Astrocyte (in vitro differentiated cells and primary cell): ENCODE measurements at places on chromosomes 1 and 21. TPM values are rescaled to one million over a fixed set of nuclear protein-coding genes. Genes with fewer than 3 reads are reported as not detected.

DNA sequence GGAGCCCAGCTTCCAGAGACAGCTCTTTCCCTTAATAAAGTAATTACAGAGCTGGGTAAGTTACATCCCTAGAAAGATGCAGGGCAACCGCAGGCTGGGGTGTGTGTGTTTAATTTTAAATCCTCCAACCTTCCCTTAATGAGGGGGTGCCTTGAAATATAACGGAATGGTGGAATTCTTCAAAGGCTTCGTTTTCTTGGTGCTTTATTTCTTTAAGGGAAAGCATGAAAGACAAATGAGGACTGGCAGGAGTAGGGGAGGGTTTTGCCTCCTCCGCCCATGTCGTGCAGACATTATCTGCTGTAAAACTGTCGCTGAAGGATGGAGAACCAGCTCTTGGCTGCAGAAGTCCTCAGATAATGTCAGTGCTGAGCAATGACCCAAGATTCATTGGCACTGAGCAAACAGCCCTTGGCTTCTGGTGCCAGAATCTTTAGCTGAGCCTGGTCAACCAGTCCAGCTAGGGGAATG, 15.5 kb downstream of the SLC6A17 start:
- DNase-seq = no peak

DNA sequence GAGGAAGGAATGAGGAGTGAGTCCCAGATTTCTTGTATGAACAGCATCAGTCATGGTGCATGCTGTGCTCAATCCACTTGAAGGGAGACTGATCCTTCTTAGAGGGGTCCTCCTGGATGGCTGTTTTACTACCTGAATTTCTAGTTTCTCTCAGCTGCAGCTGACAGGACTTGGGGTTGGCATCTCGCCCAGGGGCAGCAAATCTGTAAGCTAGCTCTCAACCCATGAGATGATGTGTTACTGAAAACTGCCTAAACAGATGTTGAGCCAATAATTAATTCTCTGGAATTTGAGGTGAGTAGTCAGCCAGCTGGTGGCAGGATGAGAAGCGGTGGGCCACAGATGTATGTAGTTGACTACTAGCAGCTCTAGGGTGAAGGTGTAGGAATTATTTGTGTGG, 19.6 kb downstream of the BACH1 start:
- peak; percentile 45 for DNase-seq

GRCh38 chr21:42764883-42765282, 111.5 kb downstream of the PDE9A start:
- no peak for DNase-seq

- DNase-seq = no peak
Measured at GRCh38 chr1:228050571-228051231, 31.8 kb upstream of the ARF1 start.

GRCh38 chr1:78472851-78473496, 17.8 kb upstream of the PTGFR start:
- no peak for DNase-seq

DNA sequence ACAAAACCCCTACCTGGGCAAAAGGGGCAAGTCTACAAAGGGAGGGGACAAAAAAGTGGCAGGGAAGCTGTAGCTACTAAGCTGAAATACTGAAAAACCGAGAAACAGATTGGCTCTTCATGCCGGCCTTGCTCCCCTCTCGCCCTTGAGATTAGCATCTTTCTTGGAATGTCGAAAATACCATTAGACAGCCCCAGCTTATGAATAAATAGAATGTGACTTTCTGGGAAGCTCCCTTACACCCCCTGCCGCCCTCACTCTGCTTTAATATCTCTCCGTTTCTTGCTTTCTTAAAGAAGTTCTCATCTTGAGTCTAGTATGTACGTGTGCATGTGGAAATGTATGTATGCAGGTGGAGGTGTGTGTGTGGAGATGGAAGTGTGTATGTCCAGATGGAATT, 14.1 kb downstream of the TRAF3IP3 start:
- peak; percentile 12 for DNase-seq

DNA sequence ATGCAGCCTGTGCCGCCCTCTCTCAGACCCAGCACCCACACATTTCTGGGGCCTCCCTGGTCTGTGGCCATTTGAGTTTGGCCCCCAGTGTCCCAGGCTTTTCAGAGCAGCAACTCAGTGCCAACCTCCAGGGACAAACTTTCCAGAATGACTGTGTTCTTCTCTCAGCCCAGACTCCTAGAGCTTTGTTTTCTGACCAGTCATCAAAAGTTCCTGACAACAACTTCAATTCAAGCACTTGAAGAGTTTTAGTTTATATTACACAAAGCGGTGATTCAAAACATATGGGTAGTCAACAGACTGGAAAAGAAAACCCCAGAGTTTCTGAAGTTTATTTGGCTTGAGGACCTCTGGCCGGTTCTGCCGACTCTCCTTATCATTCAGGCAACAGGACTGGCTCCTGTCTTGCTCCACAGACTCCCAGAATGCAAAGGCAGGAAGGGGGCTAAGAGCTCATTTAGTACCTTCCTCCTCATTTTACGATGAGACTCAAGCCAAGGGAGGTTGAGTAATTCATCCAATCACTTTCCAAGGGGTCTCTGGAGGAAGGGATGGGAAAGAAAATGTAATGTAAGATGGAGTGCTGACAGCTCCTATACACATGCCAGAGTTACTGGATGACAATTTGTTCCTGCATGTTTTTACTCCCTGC, 27.0 kb upstream of the TIAM1 start:
- DNase-seq = peak; percentile 65

TMEM9 gene
- total RNA-seq = 87.8 and 88.1 TPM in 2 replicates
